ENCODE measurements at places on chromosomes 3 and 15. TPM values are rescaled to one million over a fixed set of nuclear protein-coding genes. Genes with fewer than 3 reads are reported as not detected.

The NECTIN3 gene
- total RNA-seq, result 36.4 TPM

The KNL1 gene
- not detected for total RNA-seq

The PLCB2 gene
- total RNA-seq, result 13.5 TPM

The SI gene
- 0.14 TPM for total RNA-seq

The FANCD2OS gene
- total RNA-seq, result not detected

The CLSTN2 gene
- 67.3 TPM for total RNA-seq

The LEKR1 gene
- 2.1 TPM for total RNA-seq

The PATL2 gene
- total RNA-seq, result 0.93 TPM

The ISG20 gene
- 7.4 TPM for total RNA-seq

The MNS1 gene
- 5.3 TPM for total RNA-seq

The SLC12A1 gene
- total RNA-seq, result 4.1 TPM

The RCCD1 gene
- 19.0 TPM for total RNA-seq

Data from dorsolateral prefrontal cortex (tissue), 122 donors.